ENCODE measurements at places on chromosomes 12 and 14.

DNA sequence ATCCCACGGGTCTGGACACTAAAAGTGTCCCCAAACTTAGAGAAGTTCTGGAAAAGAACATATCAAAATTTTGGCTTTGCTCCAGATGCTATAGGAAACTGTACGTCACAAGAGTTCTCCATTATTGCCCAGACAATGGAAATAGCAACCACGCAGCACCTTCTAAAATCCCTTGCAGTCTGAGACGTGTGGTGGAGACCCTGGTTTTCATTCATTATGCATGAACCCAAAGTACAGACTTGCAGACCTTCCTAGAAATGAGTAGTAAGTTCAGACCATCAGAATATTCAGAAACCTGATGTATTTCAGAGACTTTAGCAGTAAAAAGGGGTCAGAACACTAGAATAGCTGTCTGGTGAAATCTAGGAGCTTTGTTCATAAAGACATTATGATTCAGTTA lies 50.0 kb upstream of the BCL2L14 start:
- DNase-seq: no peak

DNA sequence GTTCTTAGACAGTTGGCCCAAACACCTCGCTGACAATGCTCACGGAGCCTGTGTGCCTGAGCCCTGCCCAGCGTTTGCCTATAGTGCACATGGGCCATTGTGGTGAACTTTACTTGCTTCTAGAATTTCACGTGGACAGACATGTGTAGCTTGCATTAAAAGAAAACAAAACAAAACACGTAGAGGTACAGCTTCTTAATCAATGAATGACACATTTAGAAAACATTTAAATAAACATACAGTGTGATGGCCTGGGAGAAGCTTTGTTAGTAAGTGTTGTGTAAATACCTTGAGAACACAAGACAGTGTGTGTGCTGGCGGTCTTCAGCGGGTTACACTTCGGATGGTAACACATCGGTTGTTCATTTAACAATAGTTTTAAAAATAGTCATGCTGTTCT lies 38.1 kb downstream of the SMOC1 start:
- peak; percentile 36 for DNase-seq

GRCh38 chr14:99320105-99320572 lies 48.1 kb upstream of the BCL11B start:
- DNase-seq: no peak

GRCh38 chr14:60657456-60658210 lies 8.4 kb upstream of the SIX1 start:
- DNase-seq: no peak

GRCh38 chr12:25502596-25502995 lies 50.5 kb downstream of the LMNTD1 start:
- DNase-seq: no peak

DNA sequence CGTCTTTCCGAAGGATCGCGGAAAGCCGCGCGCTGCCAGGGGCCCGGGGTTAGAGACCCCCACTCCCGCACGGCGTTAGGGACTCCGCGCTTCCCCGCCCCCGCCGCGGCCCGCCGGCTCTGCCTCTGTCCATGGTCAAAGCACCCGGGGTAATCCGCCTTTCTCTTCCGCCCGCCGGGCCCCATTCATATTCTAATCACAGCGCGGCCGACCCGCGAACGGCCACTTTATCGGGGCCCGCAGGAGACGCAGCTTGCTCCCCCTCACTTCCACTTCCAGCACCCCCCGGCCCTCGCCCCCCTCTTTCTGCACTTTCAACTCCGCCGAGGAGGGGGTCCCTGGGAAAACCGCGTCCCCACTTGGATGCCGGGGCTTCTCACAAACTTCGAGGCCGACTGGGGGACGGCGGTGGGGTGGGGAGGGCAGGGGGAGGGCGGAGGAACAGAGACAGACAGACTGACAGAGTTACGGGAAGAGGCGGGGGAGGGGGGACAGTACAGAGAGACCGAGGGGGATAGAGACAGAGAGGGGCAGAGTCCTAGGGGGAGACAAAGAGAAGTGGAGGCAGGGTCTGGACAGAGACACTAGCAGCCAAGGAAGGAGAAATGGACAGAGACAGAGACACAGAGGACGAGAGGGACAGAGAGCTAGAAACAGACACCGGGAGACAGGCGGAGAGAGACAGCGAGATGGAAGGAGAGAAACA lies 1.1 kb upstream of the RFX4 start:
- no peak for DNase-seq
